ENCODE measurements at places on chromosomes 4 and X.

GRCh38 chr4:25609976-25610375, 45.7 kb upstream of the SLC34A2 start:
- no peak for DNase-seq

GRCh38 chr4:126956184-126956897, 676.4 kb upstream of the INTU start:
- DNase-seq, result no peak

DNA sequence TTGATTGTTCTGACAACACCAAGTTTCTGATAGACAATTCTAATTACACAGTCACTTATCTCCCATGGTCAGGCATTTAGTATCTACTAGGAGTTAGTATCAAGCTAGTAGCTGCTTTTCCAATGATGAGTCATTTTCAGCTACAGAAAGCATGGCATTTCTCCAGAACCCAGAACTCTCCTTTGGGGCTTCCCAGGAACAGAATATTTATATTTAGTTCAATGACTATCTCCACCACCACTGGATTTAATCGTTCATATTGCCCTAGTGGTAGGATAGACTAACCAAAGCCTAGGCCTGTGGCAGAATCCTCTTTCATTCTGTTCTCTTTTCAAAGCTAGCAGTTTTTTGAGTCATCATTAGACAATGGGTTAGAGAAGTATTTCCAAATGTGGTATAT, 569.4 kb downstream of the GABRG1 start:
- DNase-seq, result no peak

DNA sequence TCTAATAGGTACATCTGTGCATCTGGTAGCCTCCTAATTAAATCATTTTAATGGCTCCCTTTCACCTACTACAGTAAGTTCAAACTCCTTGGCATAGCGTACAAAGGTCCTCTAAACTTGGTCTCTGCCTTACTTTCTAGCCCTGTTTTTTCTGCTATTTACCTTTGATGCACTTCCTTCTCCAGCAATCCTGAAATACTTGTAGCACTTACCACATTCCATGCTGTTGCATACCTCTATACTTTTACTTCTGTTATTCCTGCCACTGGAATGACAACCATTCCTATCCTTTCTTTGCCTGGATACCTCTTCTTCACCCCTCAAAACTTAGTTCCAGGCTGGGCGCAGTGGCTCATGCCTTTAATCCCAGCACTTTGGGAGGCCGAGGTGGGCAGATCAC, 56.6 kb upstream of the LHFPL1 start:
- no peak for DNase-seq

GRCh38 chr4:155640751-155641150, 25.9 kb upstream of the GUCY1A1 start:
- DNase-seq, result peak; percentile 39
